NCI-H510A treated with DMSO at 0.1 percent for 48 hours (cell line): ENCODE measurements at places on chromosomes 7 and 10.
A peak's percentile ranks its signal among the peaks of the same experiment; 100 is the strongest.

DNA sequence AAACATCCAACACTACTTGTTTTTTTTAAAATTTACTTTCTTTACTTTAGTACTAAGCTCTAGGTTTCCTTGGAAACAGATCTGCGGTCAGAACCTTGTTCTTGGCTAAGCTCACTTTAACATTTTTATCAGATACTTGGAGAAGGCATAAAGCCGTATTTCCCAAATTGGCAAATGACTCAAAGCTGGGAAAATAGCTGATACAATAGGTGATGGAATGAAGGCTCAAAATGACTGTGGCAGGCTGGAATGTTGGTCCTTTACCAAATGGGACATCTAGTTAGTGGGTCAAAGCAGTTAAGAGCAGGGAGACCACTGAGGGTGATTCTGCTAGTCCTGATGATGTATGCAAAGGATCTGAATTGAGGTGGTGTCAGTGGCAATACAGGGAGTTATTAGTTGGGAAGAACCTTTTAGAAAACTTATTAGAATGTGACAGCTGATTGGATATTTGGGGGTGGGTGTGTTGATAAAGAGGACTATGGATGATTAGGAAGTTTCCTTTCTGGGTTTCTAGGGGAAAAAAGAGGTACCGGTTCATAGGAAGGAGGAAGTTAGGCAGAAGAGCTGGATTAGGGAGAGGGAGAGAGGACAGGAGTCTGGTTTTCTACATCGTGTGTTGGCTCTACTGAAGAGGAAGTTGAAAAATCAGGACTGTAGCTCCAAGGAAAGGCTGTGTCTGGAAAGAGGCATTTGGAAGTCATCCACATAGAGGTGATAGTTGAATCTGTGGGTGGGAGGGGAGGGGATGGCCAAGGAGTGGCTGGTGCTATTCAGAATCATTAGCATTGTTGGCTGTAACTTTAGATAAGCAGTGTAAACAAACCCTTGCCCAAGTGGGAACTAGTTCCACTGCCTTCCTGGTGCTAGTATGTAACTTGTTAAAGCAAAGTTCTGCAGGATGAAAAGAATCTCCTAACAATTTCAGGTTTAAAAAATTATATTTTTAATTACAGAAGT, 13.1 kb downstream of the PLCE1 start:
- DNase-seq = peak; percentile 61

- DNase-seq = peak; percentile 16
These were observed 1.0 kb upstream of the LRRN3 start for GRCh38 chr7:111089822-111090426.

DNA sequence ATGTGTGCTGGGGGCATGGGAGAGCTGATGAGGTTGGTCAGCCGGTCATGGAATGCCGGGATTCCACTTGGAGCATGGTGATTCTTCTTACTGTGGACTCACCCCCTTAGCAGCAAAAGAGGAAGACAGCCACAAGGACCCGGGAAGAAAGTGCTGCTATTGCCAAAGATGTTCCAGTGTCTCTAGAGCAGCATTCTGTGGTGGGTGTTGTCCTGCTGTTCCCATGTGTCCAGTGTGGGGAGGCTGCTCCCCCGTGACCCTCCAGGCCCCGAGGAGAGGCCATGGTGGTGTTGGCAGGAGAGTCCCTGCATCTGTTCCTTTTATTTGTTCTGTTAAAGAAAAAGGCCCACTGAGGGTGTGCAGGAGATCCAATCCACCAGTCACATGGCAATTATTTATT, 499.4 kb downstream of the RPS24 start:
- no peak for DNase-seq

GRCh38 chr10:13904064-13904463, 317.3 kb downstream of the PRPF18 start:
- DNase-seq = no peak

- no peak for DNase-seq
These were observed 7.1 kb downstream of the R3HCC1L start for GRCh38 chr10:98141484-98142073.

DNA sequence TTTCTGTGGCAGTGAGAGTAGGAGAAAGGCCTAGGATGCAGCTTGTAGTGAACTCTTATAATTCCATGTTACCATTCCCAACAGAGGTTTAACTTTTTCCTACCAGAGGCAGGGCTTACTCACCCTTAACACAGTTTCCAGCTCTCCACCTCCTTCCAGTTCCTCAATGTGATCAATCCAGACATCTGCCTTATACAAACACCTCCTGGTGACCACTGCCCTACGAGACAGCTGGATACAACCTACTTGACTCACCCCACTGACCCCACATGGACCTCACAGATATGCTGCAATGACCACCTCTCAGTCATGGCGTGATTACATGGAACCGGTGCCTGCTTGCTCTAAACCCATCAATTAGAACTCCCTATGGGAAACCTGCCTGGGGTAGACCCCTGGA, 326.5 kb downstream of the TNS3 start:
- DNase-seq = no peak

DNA sequence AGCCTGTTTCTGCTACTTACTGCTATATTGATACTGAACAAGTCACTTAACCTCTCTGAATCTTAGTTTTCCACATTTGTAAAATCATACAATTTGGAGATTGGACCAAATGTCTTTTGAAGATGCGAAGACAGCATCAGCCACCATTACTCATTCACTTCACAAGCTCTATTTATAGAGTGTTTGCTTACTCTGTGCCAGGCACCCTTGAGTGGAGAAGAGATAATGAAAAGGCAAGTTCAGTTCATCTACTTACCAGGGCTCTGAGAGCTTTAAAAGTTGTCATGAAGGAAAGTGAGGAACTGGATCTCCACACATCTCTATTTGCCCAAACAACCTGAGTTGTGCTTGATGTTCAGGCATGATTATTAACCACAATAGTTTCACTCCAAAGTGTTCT, 277.5 kb downstream of the CSTF2T start:
- DNase-seq = no peak

- DNase-seq = peak; percentile 36
These were observed 1.8 kb downstream of the HOXA10 start for GRCh38 chr7:27172315-27172774.

GRCh38 chr10:88995156-88995876, 4.7 kb downstream of the FAS start:
- DNase-seq = no peak

GRCh38 chr10:83605783-83606630, 533.3 kb upstream of the GHITM start:
- peak; percentile 86 for DNase-seq

DNA sequence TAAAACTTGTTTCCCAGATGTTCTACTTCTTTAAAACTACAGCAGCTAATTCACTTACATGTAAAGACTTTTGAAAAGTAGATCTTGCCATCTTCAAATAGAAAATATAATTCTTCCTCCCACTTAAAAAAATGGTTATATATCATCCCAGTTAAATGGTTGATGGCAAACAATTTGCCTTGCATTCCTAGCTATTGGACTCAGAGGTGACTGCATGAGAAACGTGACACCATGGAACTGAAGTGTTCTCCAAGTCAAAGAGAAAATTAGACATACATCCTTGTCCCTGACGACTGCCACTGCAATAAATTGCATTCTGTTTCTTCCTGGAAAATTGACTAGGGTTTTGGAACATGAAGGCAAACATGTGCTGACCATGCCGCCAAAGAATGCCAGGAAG, 95.0 kb upstream of the POM121L12 start:
- DNase-seq = peak; percentile 46
